ENCODE measurements at places on chromosomes 5 and 9.

DNA sequence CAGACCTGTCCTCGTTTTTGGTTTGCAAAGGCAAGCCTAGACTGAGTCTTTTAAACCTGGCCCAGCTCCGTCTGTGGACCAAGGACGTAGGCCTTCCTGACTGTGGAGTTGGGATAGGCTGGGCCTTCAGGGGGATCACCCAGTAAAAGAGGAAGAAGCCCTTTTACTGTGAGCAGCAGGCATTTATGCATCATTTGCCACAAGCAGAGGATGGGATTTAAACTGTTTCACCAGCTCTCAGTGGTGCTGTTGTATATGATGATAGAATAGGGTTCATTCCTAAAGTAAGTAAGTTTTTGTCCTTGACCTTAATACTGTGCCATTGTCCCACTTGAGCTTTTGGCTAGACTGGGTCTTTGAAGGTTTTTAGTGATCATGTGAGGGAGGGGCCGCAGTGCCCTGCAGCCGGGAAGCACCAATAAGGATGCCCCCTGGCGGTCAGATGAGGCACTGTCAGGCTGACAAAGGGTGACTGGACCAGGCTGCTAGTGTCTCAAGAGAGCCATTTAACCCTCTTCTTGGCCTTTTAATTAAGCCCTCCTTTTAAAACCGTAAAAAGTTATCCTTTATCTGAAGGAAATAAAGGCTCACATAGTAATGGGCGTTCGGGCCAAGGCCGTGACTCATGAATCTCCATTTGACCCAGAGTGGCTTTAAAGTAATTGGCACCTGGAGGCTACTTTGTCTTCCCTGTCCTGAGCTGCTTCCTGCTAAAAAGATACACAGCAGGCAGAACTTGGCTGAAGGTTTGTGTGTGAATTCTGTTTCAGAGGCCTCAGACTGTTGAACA, 74.0 kb downstream of the UBAP1 start:
- DNase-seq: no peak

GRCh38 chr9:79757881-79758669, 186.3 kb downstream of the TLE4 start:
- no peak for DNase-seq

- DNase-seq: no peak
Measured at GRCh38 chr5:78757269-78758053, 108.9 kb upstream of the LHFPL2 start.

DNA sequence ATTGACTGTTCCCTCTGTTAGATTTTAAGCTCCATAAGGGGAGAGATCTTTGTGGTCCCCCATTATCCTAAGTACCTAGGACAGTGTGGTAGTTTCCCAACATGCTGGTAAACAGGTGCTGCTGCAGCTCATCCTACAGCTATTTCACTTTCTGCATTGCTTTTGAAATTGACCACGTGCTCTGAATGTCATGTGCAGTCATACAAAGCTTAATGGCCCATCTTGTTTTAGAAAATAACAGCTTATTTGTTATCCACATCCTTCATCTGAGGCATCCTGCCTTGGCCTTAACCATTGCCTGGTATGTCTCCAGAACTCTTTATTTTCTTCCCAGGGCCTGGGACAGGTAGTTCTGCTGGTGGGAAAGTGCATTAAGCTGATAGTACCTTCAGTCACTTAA, 14.7 kb downstream of the PIK3R1 start:
- no peak for DNase-seq

GRCh38 chr5:170293273-170293672, 4.3 kb downstream of the LCP2 start:
- DNase-seq: peak; percentile 91

DNA sequence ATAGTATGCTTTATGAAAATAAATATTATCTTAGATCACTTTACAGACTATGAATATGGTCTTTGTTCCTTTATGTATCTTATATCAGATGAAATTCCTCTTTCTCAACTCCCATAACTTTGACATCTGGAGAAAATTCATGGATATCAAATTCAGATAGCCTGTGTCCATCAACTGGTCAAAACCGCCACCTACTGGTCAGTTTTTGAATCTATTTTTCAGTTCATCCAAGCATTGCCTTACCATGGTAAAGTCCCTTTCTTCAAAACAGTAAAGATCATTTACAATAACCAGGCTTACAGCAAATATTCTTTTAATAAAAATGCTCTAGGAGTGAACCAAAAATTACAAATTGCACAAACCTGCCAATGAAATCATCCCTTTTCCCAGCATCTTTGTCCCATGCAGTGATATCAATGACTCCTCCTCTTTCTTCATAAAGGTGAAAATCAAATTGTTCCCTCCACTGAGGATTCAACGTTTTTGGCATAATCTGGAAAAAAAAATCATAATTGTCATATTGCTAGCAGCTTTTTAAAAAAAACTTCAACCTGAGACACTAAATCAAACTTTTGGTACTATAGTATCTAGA, 290.5 kb downstream of the SLF1 start:
- DNase-seq: no peak

DNA sequence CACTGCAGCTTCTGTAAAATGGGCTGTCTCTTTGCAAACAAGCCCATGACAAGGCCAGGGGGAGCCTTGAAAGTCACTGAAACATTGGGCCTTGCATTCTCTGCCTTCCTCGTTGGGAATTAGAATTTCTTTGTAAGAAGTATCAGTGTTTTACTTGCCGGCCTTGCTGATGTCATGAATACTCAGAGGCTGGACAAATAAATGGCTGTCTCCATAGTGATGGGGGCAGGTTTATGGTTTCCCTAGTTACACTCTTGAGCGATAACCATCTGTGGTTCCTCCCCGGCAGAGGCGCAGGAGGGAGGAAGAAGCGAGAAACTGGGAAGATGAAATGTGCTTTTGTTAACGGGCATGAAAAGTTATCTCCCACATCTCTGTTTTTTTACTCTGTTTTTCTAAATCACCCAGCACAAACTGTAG, 272.7 kb upstream of the PANK3 start:
- no peak for DNase-seq

GRCh38 chr5:149426931-149427330, 47.8 kb upstream of the IL17B start:
- DNase-seq: no peak

GRCh38 chr5:74409712-74410111, 230.8 kb downstream of the ENC1 start:
- no peak for DNase-seq

DNA sequence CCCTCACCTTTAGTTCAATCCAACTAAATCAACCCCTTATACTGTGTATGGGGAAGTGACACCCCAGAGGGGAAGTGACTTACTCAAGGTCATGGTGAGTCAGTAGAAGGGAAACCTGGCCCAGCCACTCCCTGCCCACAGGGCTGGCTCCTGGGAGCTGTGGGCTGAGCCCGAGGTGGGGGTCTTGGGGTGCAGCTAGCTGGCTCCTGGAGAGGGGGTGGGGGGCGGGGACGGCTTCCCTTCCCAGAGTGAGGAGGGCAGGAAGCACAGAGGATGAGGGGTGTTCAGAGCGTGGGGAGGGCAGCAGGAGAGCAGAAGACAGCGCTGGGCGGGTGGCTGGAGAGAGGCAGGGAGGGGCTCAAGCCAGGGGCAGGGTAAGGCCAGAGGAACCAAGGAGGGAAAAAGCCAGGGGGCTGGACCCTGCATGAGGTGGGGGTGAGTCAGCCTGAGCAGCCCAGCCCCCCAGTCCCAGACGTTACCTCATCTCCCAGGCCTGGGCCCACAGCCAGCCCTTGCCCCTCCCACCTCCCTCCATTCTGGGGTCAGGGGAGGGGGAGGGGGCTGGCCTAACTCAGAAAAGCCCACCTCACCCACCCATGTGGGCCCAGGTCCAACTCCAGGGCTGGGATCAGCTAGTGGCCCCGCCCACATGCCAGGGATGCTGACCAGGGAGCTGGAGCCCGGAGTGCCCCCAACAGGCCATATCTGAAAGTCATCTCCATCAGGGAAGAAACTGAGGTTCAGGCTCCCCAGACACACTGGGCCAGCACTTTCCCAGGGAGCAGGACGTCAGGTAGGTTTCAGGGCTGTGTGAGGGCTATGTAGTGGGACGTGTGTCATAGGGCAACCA, 2.8 kb downstream of the PDLIM7 start:
- DNase-seq: peak; percentile 55

GRCh38 chr9:88872192-88872946, 118.9 kb upstream of the S1PR3 start:
- DNase-seq: no peak

- no peak for DNase-seq
Measured at GRCh38 chr9:87718231-87718630, 7.7 kb upstream of the CTSL start.

DNA sequence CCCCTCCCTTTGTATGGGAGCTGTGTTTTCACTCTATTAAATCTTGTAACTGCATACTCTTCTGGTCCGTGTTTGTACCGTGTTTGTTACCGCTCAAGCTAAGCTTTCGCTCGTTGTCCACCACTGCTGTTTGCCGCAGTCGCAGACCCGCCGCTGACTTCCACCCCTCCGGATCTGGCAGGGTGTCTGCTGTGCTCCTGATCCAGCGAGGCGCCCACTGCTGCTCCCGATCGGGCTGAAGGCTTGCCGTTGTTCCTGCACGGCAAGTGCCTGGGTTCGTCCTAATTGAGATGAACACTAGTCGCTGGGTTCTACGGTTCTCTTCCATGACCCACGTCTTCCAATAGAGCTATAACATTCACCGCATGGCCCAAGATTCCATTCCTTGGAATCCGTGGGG, 6.6 kb upstream of the GNE start:
- DNase-seq: no peak

DNA sequence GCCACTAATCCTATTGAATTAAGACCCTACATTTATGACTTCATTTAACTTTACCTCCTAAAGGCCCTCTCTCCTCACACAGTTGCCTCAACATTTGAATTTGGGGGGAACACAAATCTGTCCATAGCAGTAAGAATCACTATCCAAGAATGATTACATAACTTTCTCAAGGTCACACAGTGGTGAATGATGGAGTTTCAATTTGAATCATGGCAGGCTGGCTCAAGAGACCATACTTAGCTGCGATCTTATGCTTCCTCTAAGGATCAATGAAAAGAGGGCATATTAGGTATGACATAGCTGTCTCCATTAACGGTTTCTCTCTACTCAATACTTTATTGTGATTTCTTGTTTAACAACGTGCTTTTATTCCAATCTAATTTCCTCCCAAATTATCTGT, 44.1 kb upstream of the PDE4D start:
- no peak for DNase-seq

DNA sequence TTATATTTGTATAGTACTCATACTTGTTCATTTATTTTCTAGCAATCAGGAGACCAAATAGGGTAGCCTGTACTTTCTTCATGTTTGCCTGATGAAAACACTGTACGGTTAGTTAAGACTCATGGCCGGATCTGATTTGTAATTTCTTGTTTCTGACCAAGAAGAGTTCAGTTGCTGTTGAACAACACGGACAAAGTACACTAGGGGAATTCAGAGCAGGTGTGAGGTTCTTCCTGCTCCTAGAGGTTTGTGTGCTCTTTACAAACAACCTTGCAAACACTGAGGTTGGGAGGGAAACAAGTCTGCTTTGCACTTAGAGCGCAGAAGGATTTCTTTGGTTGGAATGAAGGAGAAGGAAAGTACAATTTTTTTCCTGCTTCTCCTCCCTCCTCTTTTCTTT, 69.7 kb downstream of the TRIO start:
- no peak for DNase-seq

DNA sequence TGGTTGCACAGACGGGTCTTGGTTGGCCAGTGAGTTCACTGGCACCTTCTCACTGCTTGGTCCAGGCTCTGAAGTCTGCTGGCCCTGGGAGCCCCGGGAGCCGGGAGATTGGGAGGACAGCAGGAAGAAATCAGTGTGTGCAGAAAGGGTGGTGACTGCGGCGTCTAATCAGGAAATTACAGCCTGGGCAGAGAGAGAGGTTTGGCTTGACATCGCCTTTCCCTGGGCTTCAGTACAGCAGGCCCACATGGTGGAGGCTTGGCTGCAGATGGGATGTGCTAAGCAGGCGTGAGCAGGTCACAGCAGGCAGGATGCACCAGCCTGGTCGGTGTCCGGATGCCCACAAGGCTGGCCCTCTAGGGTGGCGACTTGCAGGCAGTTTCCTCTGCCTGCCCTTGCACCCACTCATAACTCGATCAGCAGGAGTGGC, 17.2 kb downstream of the PITX1 start:
- DNase-seq: no peak

DNA sequence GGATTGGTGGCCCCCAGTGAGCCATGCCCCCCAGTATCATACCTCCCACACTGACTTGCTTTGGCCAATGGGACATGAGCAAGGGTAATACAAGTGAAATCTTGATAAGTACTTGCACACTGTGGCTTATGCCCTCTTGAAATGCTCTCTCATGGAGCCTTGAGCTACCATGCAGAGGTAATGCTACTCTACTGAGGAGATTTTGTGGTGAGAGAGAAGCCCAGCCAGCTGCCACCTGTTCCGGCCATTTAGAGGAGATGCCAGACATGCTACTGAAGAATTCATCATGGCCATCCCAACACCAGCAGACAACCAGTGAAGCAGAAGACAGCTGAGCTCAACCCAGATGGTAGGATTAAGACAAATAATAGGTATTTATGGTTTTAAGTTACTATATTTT, 299.5 kb downstream of the MEF2C start:
- no peak for DNase-seq

DNA sequence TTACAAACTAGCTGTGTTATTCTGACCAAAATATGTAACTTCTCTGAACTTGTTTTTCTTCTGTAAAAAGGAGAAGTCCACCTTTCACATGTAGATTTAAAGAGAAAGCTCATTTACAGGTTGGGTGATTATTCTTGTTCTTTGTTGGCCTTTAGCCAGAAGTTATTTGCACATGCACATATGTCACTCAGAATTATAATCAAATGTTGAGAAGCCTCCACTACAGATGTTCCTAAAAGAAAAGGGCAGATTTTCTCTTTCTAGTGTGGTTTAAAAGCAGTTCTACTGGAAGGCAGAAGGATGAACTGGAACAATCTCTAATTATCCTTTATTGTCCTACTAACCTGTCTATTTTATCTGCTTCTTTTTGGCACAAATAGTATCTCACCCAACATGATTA, 209.8 kb upstream of the ELAVL2 start:
- DNase-seq: no peak

- DNase-seq: no peak
Measured at GRCh38 chr9:13266167-13266566, 13.3 kb downstream of the MPDZ start.

Data from hematopoietic multipotent progenitor cell (in vitro differentiated cells).